ENCODE measurements at places on chromosomes 7 and 10. TPM values are rescaled to one million over a fixed set of nuclear protein-coding genes. Genes with fewer than 3 reads are reported as not detected.

DNA sequence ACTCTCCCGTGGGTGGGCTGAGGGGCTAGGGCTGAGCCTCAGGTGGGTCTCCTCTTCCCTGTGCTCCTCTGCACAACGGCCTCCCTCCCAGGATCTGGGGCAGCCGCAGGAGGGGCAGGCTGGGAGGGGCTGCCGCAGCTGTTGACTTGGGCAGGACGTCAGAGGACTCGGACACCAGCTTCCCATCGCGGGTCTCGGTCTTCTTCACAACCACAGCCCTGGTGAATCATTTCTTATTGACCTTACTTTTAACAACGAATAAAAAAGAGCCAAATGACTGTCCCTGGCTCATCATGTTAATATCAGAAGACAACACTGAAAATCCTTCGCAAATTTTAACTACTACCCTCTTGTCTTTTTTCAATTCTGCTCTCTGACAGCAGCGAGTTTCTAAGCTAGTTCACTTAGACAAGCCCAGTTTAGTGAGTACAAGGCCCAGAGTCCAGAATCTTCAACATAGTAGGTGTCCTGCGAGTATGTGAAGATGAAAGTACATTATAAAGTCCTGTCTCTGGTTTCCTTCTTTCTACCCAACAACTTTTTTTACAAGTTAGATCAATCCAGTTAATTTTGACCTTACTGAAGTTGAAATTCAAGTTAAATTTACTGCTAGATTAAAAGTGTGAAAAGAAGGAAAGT is 32.4 kb downstream of the CTNNA3 start:
- H3K4me1 ChIP-seq = no peaks in the 10 kb centered on the region
- no peak for DNase-seq
- no peaks in the 10 kb centered on the region for H3K36me3 ChIP-seq

GRCh38 chr10:124650263-124650662 is 93.9 kb downstream of the FAM53B start:
- peak overlapping the region; percentile 81 for H3K27ac ChIP-seq
- no peaks in the 10 kb centered on the region for H3K36me3 ChIP-seq
- DNase-seq = no peak
- no peaks in the 10 kb centered on the region for H3K27me3 ChIP-seq
- peak overlapping the region; percentile 62 for H3K4me3 ChIP-seq

DNA sequence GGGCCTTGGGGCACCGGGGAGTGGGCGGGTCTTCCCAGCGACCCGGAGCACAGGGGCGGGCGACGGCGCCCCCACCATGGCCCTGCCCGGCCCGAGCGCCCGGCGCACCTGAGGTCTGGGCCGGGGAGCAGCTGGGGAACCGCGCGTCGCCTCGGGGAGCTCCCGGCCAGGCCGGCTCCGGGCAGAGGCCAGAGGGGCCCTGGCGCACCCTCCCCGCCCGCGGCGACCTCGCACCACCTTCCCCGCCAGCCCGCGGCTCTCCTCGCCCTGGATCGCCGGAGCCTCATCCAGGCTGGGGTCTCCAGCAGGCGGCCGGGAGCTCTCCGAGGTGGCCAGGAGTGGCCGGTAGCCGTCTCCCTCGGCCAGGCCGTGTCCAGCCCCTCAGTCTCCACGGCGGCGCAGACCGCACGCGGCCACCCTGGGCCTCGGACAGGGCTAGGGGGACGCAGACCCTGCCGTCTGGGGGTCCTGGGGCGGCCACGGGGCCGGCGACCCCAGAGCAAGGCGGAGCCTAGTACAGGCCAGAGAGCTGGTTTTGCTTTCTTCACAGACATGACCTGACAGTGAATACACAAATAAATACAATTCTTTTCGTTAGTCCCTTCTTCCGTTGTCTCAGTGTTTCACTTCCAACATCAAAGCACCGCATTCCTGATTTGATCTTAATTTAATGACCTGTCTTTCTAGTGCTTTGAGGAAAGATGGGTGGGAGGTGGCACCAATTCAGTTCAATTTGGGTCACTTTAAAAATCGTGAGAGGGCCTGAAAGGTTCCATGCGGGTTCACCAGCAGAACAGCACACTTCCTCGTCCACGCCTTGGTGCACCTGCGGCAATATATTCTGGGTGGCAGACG is 356.9 kb downstream of the DNAJB6 start:
- H3K4me1 ChIP-seq = peaks cover 26% of the 10 kb centered on the region
- no peaks in the 10 kb centered on the region for H3K36me3 ChIP-seq
- DNase-seq = no peak

DNA sequence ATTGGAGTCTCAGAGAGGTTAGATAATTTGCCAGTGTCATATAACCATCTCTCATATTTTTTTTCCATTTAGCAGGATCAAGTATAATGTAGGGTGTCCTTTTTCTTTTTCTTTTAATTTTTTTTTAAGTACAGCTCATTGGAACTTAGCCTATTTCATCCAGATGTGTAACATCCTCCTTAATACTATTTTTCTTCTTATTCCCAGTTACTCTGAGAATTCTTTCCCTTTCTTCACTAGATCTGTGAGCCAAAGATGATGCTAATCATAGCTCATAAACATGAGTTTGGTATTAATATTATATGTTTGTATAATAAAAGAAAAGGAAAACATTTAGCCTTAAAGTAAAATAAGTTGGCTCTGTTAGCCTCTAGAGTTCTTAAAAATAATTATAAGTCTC is 32.8 kb downstream of the PPP1R9A start:
- DNase-seq = no peak
- no peaks in the 10 kb centered on the region for H3K27me3 ChIP-seq
- no peaks in the 10 kb centered on the region for H3K4me1 ChIP-seq
- H3K4me3 ChIP-seq = no peak overlapping the region
- no peaks in the 10 kb centered on the region for H3K36me3 ChIP-seq

DNA sequence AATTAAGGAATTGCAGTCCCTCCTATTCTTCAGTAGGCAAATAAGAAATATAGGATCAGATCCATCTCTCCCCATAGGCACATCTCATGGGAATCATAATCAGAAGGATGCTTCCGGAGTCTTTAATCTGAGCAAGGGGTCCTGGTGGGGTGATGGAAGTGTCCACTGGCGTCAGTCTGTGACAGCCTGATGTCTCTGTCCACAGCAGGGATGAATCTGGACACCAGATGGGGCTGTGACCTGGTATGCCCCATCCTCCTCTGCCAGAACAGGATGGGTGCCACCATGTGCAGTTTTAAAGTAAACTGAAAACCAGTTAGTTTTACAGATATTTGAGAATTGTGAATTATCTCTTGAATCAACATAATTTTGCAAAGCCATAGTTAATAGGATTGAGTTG is 148.7 kb downstream of the C1GALT1 start:
- H3K4me1 ChIP-seq = no peaks in the 10 kb centered on the region
- no peak overlapping the region for H3K4me3 ChIP-seq
- DNase-seq = no peak
- no peaks in the 10 kb centered on the region for H3K36me3 ChIP-seq
- peaks cover 19% of the 10 kb centered on the region for H3K27me3 ChIP-seq

DNA sequence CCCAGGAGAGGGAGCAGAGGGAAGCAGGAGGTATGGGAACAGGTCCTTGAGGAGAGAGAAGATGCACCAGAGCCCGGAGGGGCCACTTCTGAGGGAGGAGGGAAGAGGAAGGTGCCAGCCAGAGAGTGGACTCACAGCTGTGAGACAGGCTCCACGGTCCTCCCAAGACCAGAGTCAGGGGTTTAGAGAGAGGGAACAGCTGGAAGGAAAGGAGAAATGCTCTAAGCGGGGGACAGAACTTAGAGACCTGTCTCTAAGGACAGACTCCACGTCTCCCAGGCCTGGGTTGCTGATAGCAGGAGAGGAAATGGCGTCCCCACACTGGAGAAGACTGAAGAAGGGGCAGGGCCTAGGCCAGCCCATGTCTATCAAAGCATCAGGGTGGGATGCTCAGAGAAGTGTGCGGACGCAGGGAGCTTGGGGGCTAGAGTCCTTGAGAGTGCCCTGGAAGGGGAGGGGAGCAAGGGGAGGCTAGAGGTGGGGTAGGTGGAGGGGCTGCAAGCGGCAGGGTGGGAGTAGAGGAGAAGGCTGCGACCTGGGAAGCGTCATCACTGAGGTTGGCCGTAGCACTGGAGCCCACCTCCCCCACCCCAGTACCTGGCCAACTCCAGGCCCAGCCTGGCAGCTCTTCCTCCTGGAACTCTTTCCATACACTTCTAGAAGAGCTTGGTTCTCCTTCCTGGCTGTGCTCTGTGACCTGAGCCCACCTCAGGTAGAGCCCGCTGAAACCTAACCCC is 25.6 kb upstream of the GRID1 start:
- DNase-seq = no peak
- H3K4me1 ChIP-seq = peaks cover 8% of the 10 kb centered on the region
- H3K27ac ChIP-seq = no peak overlapping the region
- H3K4me3 ChIP-seq = no peak overlapping the region
- H3K36me3 ChIP-seq = no peaks in the 10 kb centered on the region

GRCh38 chr7:80794631-80795573 is 123.9 kb downstream of the SEMA3C start:
- no peaks in the 10 kb centered on the region for H3K4me1 ChIP-seq
- no peaks in the 10 kb centered on the region for H3K27me3 ChIP-seq
- H3K36me3 ChIP-seq = no peaks in the 10 kb centered on the region
- no peak overlapping the region for H3K27ac ChIP-seq

DNA sequence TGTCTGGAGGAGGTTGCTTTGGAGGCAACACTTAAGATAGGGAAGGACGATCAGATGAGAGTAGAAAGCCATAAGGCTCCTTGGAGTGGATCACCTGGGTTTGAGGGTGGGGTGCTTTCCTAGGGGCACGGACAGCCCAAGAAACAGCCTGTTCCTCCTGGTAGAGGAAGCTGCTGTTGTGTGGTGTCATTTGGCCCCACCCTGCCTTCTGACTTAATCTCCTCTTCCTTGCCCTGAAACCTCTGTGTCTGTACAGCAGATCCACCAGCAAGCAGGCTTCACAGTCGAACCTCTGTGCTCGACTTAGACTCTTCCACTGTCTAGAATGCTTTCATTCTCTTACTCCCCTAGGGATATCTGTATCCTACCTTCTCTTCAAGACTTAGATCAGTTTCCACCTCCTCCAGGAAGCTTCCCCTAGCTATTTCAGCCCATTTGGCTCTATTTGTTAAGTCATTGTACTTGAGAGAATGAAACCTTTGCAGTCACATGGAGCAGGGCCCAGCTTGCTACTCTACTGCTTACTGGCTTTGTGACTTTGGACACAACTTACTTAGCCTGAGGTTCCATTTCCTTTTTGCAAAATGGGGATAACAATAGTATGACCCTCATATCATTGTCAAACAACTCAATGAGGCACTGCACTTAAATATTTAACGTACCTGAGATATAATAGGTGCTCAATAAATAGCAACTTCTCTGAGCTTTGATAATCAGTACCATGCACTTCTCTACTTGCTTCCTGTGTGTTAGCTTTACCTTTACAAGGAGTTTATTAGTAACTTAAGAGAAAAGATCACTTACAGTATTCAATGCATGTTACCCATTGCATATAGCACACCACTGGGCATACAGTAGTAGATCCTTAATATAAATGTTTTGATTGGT is 5.0 kb downstream of the MXI1 start:
- no peaks in the 10 kb centered on the region for H3K36me3 ChIP-seq
- peak overlapping the region; percentile 88 for H3K4me3 ChIP-seq
- peak; percentile 31 for DNase-seq
- H3K27ac ChIP-seq = peak overlapping the region; percentile 94
- H3K4me1 ChIP-seq = peaks cover 51% of the 10 kb centered on the region
- no peaks in the 10 kb centered on the region for H3K27me3 ChIP-seq

DNA sequence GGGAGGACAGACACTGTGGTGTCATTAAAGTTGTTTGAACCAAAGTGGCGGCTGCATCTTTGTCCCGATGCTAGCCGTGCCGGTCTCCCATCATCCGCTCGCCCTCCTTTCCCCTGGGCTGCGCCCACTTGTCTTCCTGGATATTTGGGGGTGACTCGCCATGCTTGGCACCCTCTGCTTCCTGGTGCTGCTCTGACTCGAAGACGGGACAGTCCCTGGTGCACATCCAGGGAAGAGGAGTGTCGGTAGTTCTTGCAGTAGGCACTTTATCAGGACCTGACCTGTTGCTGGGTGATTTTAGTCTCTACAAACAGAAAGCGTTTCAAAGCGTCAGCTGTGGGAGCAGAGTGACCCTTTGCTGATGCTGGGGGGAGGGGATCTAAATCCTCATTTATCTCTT is 68.3 kb upstream of the DNAJB6 start:
- peaks cover 52% of the 10 kb centered on the region for H3K36me3 ChIP-seq
- H3K27me3 ChIP-seq = no peaks in the 10 kb centered on the region
- H3K4me1 ChIP-seq = peaks cover 3% of the 10 kb centered on the region

GRCh38 chr7:67595431-67596180 is 599.0 kb downstream of the TYW1 start:
- DNase-seq = no peak
- H3K27ac ChIP-seq = no peak overlapping the region
- no peaks in the 10 kb centered on the region for H3K27me3 ChIP-seq
- H3K4me1 ChIP-seq = no peaks in the 10 kb centered on the region
- no peaks in the 10 kb centered on the region for H3K36me3 ChIP-seq

DNA sequence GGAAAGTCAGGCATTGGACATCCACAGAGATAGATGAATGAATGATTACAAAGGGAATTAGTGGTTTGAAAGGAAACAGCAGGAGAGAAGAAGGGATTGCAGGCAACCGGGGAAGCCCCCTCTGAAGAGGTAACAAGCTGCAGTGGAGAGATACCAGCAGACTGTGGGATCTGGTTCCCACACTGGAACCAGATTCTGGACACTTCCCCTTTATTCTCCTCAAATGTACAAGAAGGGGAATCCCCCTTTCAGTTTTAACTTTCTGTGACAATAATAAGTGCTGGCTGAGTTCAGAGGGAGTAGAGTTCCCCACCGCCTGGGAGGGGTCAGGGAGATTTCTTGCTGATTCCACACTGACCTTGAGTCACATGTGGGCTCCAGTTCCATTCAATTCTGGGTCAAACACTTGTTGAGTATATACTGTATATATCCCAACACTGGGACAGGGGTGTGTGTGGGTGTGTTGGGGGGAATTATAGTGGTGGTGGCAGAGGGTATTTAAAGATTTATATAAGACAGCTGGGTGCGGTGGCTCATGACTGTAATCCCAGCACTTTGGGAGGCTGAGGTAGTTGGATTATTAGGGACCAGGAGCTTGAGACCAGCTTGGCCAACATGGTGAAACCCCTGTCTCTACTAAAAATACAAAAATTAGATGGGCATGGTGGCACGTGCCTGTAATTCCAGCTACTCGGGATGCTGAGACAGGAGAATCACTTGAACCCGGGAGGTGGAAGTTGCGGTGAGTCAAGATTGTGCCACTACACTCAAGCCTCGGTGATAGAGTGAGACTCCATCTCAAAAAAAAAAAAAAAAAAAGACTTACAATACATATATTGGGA is 16.5 kb upstream of the DDIT4 start:
- peaks cover 57% of the 10 kb centered on the region for H3K4me1 ChIP-seq
- H3K4me3 ChIP-seq = no peak overlapping the region
- H3K27me3 ChIP-seq = no peaks in the 10 kb centered on the region

The PTPRZ1 gene
- not detected for total RNA-seq

The SPAM1 gene
- total RNA-seq = not detected

The JAZF1 gene
- total RNA-seq = 30.7 TPM
